Trophoblast cell (in vitro differentiated cells and primary cell): ENCODE measurements at places on chromosomes 3 and 15.

DNA sequence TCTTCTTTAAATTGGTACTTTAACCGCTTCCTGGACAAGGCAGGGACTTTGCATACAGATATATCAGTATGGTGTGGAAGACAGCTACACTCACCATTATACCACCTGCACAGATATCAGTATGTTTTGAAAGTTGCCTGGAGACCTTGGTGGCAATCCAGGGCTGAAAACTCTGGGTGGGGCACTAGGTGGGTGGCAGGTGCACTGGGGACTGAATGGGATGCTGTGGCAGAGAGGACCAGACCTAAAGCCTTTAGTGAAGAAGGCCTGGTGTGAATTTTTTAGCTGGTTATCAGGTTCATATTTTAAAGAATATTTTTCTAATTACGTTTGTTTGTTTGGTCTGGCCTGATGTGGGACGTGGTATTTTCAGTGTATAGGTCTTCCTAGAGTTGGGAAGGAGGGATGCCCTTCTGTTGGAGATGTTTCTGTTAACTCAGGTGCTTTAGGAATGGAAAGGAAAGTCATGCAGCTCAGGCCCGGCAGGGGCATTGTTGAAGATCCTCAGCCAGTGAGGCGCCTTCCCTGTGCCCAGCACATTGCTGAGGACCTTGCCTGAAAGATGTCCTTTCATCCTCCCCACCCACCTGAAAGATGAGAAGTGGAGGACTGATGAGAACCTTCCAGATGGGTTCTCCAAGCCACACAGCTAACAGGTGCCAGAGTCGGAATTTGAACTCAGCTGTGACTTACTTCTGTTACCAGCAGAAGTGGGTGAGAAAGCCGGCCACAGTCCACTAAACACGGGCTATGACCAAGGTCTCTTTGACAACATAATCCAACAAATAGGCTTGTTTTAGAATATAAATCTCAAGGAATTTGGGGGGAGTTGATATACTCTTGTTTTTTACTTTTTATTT lies 77.3 kb downstream of the APBA2 start:
- no peaks in the 10 kb centered on the region for H3K36me3 ChIP-seq
- no peak overlapping the region for H3K27ac ChIP-seq
- DNase-seq: peak; percentile 4
- H3K4me1 ChIP-seq: no peaks in the 10 kb centered on the region

- no peak for DNase-seq
- no peak overlapping the region for H3K27ac ChIP-seq
- H3K4me1 ChIP-seq: peaks cover 2% of the 10 kb centered on the region
Observed at GRCh38 chr3:73542136-73542535, 82.6 kb downstream of the PDZRN3 start.

GRCh38 chr3:184540777-184541681 lies 20.6 kb upstream of the EPHB3 start:
- H3K36me3 ChIP-seq: no peaks in the 10 kb centered on the region
- no peaks in the 10 kb centered on the region for H3K4me1 ChIP-seq
- H3K27me3 ChIP-seq: no peaks in the 10 kb centered on the region
- no peak overlapping the region for H3K27ac ChIP-seq

GRCh38 chr15:89342840-89343239 lies 8.2 kb upstream of the POLG start:
- H3K27me3 ChIP-seq: peaks cover 2% of the 10 kb centered on the region
- H3K36me3 ChIP-seq: no peaks in the 10 kb centered on the region
- no peak overlapping the region for H3K4me3 ChIP-seq

GRCh38 chr3:159832024-159832423 lies 156.6 kb upstream of the IL12A start:
- no peak overlapping the region for H3K4me3 ChIP-seq
- DNase-seq: no peak
- H3K27ac ChIP-seq: no peak overlapping the region
- no peaks in the 10 kb centered on the region for H3K4me1 ChIP-seq
- no peaks in the 10 kb centered on the region for H3K27me3 ChIP-seq

GRCh38 chr3:176919836-176920765 lies 277.2 kb downstream of the TBL1XR1 start:
- DNase-seq: peak; percentile 51
- H3K36me3 ChIP-seq: no peaks in the 10 kb centered on the region
- no peak overlapping the region for H3K27ac ChIP-seq
- no peaks in the 10 kb centered on the region for H3K27me3 ChIP-seq
- H3K4me3 ChIP-seq: no peak overlapping the region

DNA sequence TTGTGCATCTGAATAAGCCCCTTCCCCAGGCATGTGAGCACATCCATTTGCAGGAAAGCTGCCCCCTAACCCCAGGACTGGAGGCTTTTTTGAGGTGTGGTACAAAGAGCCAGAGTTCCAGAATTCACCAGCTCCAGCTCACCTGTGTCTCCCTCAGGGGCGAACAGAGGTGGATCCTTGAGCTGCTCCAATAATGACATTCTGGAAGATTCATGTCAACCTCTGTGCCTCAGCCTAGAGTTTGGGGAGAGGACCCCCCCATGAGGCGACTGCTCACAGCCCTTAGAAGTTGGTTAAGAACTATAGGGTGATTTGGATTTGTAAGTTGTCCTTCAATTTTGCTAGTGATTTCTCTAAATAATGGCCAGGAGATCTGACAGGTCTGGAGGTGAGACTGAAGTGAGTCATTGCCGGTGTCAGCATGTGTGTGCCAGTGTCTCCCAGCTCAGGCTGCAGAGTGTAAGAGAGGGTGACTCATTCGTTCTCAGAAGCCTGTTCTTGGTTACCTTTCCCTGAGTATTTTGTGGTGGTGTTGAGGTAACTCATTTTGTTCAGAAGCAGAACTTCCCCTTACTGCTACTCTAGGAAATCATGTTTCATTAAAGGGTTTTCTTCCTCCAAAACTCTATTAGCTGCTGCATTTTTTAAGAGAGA lies 136.9 kb upstream of the TOPAZ1 start:
- peaks cover 11% of the 10 kb centered on the region for H3K4me1 ChIP-seq
- DNase-seq: peak; percentile 60
- no peak overlapping the region for H3K4me3 ChIP-seq
- no peaks in the 10 kb centered on the region for H3K27me3 ChIP-seq
- H3K36me3 ChIP-seq: no peaks in the 10 kb centered on the region

- peak within 1 kb of the TSS; percentile 73 for H3K4me3 ChIP-seq
- no peaks in the 10 kb centered on the region for H3K36me3 ChIP-seq
- DNase-seq: peak; percentile 88
- peaks cover 6% of the 10 kb centered on the region for H3K4me1 ChIP-seq
Observed at GRCh38 chr3:126083913-126084767, at the start of gene SLC41A3. Gene SLC41A3, minus strand, starts transcription at chr3:126084124. Its CDS starts 15,905 bp downstream, at chr3:126068219.

DNA sequence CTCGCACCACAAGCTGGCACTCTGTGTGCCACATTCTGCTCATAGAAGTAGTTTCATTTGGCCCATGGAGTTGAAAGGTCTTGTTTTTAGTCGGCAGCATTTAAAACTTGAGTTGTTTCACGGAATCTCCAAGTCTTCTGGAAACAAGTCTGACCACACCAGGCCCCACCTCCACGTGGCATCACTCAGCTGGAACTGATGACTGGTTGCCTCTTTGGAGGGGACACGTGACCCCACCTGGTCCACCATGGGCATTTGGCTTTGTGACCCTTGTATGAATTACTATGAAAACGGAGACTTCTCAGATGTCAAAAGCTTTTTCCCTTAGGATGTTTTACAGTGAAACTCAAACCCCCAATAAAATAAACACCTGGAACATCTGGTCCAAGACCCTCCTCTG lies 74.9 kb downstream of the NTRK3 start:
- no peaks in the 10 kb centered on the region for H3K36me3 ChIP-seq
- no peaks in the 10 kb centered on the region for H3K27me3 ChIP-seq
- no peak for DNase-seq

GRCh38 chr3:186442162-186442561 lies 80.1 kb upstream of the DGKG start:
- H3K4me3 ChIP-seq: no peak overlapping the region
- no peak overlapping the region for H3K27ac ChIP-seq
- H3K27me3 ChIP-seq: no peaks in the 10 kb centered on the region

DNA sequence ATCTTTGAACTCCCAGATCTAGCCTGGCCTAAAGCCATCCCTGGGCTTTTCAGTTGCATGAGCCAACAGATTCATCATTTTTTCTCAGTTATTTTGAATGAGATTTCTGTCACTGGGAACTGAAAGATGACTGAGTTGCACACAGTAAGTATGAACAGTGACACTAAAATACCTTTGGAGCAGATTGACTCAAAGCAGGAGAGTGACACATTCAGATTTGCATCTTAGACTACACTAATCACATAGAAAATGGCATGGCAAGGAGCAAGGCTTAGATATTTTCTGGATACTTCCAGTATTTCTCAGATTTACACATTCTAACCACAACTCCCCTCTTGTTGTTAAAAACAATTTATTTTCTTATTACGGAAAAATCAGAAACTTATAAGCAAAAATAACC lies 32.8 kb downstream of the SEC62 start:
- no peak overlapping the region for H3K4me3 ChIP-seq
- no peak overlapping the region for H3K27ac ChIP-seq
- DNase-seq: no peak
- H3K4me1 ChIP-seq: no peaks in the 10 kb centered on the region
- H3K36me3 ChIP-seq: no peaks in the 10 kb centered on the region

DNA sequence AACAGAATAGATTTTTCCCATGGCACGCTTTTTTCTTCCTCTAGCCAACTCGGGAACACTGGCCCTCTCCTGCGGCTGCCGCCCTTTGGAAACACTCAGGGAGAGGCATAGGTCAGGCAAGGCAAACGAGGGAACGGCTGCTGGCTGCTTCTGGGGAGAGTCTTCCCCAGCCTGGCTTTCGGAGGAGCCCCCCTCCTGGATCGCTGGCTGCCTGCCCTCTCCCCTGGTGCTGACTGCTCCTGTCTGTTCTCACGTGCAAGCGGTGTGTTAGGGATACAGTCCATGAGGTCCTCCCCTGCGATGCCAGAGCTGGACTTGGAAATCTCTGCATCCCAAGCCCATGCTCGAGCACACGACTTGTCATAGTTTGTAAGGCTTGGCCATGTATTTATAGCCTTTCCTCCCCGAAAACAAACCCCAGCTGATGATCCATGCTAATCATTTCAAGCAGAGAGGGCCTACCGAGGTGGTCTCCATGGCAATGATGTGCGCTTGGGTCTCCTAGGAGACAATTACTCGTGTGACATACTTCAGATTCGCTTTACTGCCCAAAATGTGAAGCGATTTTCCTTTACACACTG lies 315.6 kb upstream of the ATP10A start:
- no peaks in the 10 kb centered on the region for H3K4me1 ChIP-seq
- H3K27me3 ChIP-seq: no peaks in the 10 kb centered on the region

- no peaks in the 10 kb centered on the region for H3K4me1 ChIP-seq
- no peak overlapping the region for H3K4me3 ChIP-seq
- no peaks in the 10 kb centered on the region for H3K27me3 ChIP-seq
- no peak overlapping the region for H3K27ac ChIP-seq
- no peaks in the 10 kb centered on the region for H3K36me3 ChIP-seq
Observed at GRCh38 chr3:54307566-54308180, 185.3 kb downstream of the CACNA2D3 start.

DNA sequence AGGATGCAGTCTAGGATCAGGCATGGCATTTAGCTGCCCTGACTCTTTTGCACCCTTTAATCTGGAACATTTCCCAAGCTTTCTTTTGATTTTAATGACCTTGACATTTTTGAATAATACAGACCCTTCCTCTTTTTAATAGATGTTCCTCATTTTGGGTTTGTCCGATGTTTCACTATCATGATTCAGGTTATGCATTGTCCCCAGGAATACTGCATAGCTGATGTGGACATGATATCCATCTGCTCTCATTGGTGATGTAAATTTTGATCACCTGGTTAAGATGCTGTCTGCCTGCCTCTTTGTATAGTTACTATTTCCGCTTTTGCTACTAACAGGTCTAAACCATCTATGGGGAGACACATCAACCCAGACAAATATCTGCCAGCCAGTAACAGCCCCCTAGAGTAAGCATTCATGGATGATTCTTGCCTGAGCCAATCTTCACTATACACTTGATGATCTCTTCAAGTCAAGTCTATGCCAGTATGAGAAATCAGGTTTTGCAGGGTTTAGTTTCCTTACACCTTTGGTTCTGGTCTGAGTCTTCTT lies 50.6 kb upstream of the ULK4 start:
- H3K36me3 ChIP-seq: no peaks in the 10 kb centered on the region
- peaks cover 11% of the 10 kb centered on the region for H3K4me1 ChIP-seq
- no peaks in the 10 kb centered on the region for H3K27me3 ChIP-seq
- no peak overlapping the region for H3K4me3 ChIP-seq
